ENCODE measurements at places on chromosomes 1 and 21. TPM values are rescaled to one million over a fixed set of nuclear protein-coding genes. Genes with fewer than 3 reads are reported as not detected.

WDR47 gene
- total RNA-seq = 8.4 TPM

PTPRC gene
- total RNA-seq = not detected

GCLM gene
- 110 TPM for total RNA-seq

CD1B gene
- total RNA-seq = not detected

NID1 gene
- 6.7 TPM for total RNA-seq

Measured in A549 treated with ZK216348 at 1 μM for 4 hours (cell line).